CD4-positive, alpha-beta T cell treated with Interleukin-1 beta for 1 hour (primary cell): ENCODE measurements at places on chromosomes 12 and 14.

GRCh38 chr12:100826323-100826722 is 31.7 kb downstream of the ANO4 start:
- DNase-seq: no peak

DNA sequence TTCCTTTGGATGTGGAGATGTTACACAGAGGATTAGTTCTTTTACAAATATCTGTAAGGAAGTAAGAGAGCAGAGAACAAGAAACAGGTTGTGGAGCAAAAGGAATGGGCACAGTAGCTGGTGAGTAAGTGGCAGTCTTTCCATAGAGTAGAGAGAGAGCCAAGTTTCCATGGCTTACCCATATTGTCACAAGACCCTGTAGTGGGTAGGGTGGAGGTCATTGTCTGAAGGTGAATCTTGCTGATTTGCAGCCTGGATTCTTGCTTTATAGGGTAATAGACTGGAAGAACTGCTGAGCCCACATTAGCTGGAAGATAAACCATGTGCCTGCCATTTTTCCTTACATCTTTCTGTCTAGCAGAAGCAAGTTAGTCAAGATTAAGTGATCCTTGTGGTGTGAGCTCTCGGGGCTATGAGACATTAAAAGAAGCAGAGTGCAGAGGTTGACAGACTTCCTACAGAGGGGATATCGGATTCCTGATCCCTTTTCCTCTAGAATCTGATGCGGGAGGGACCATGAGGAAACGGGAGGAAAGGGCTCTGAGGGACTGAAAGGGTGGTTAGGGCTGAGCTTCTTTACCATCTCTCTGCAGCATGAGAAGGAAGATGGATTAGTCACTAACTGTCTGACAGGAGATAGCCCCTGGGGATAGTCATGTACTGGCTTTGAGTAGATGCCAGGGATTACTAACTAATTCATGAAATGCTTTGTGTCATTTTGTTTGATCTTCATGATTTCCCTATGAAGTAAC is 44.0 kb upstream of the LRTM2 start:
- no peak for DNase-seq

DNA sequence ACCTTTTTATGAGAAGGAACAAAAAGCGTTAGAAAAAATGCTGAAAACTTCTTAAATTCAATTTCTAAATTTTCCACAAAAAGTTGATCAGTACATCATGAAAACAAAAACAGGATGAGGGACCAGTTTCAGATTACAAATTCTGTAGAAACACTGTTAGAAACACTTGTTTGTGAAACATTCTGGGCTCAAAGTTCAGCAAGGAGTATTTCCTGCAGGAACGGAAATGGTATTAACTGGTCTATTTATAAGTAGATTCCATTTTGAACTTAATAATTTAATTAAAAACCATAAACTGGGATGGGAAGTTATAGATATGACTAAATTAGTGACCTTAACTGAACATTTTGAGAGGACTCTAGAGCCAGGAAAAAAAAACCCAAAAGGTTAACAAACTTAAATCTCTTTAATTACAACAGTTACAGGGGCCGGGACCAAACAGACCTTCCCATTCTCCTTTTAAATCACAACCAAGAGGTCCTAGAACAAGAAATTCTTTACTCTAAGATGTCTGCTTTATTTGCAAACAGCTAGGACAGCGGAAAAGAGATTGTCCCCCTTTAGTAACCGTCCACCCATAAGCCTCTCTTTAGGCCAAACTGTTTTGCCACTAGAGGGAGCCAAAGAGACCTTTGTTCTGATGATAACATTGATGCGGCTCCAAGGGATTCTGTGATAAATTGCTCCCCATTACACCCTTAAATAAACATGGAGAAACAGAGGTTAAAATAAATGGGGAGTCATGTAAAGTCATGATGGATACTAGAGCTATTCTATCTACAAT is 69.0 kb upstream of the RERGL start:
- DNase-seq: peak; percentile 42

GRCh38 chr14:78872837-78873236 is 702.7 kb downstream of the NRXN3 start:
- DNase-seq: no peak

DNA sequence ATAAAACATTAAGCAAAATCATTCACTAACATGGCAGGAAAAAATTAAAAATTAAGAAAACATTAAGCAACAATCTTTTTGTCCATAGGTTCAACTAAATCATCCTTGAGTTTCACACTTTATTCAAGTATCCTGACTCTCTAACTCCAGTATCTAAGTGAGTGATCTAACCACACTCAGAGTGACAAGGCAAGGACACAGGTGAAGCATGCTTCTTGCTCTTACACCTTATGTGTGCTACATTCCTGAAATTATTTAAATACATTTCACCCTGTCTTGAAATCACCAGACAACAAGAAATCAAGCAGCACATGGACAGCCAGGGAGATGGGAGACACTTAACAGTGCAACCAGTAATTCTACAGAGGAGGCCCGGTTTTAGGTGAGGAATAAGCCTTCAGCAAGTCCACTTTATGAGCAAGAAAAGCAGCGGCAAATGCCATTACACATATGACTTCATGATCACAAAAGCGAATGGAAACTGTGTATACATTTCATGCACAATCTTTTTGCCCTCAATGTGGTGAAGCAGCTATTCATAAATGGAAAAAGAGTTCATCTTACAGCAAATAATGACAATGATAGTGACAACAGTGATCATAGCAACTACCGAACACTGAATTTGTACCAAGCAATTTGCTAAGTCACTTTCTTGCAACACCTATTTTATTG is 37.4 kb downstream of the PHLDA1 start:
- no peak for DNase-seq

DNA sequence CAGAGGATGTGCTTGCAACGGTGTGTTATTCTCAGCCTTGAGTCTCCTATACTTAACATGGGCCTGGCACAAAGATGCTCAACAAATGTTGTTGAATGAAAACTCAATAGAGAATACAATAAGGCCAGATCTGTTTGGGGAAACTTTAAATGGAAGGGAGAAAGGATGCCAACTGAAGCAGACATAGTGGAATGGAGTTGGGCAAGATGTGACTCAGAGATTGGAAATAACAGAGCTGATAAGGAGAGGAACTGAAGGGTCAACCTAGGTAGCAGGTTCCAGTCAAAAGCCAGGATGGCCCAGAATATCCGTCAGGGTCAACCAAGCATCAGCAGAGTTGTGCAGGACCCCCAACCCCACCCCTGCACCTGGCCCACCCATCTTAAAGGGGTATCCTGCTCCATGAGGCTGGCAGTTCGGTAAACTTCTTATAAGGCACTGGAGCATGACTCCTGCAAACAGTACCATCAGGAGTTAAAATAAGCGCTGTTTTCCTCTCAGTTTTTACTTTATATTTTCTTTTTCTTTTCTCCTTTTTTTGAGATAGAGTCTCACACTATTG is 1.1 kb upstream of the BCDIN3D start:
- no peak for DNase-seq

- no peak for DNase-seq
Measured at GRCh38 chr12:2149091-2149490, 96.3 kb downstream of the CACNA1C start.

DNA sequence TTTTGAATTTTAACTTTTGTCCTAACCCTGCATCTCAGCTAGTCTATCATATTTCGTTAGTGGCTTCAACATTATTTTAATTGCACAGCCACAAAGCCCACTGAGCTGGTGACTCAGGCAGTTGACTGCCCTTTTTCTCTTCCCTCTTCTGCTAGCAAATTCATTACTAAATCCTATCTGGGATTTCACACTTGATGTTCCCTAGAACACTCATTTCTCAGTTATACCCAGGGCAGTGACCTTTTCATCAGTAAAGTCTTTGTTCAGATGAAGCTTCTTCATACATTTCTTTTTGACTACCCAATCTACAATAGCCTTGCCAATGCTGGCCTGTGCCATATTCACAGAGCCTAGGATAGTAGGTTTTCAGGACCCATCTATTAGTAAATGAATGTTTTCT is 107.0 kb downstream of the ATXN7L3B start:
- DNase-seq: no peak

GRCh38 chr12:20280515-20280914 is 87.8 kb upstream of the PDE3A start:
- no peak for DNase-seq

- DNase-seq: no peak
Measured at GRCh38 chr12:98721204-98721702, 76.2 kb downstream of the APAF1 start.

DNA sequence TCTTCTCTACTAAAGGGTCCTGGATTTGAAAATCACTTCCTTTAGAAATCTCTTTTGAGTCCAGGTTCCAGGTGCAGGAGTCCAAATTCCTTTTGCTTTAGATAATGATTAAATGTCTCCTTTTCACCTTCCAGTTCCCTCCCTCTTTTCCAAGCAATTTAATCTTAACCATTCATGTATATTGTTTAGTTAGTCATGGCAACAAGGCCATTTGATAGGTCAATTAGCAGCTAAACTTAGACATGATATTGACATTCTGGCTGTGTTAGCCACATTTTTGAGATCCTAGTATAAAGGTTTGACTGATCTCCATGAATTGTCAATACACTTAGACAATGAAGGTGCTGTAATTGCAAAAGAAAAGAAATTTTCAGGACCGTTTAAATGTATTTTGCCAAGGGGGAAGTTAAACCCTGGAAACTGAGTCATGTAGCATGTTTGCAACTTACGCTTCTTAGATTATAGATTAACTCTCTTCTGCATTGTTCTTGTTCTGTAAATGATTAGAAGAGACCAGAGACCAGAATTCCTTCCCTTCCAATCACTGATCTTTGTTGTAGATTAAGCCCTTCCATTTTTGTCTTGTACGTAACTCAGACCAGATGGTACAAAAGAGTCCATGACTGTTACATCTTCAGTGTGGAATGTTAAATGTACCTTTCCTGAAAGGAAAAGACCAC is 12.4 kb upstream of the C12orf75 start:
- no peak for DNase-seq

DNA sequence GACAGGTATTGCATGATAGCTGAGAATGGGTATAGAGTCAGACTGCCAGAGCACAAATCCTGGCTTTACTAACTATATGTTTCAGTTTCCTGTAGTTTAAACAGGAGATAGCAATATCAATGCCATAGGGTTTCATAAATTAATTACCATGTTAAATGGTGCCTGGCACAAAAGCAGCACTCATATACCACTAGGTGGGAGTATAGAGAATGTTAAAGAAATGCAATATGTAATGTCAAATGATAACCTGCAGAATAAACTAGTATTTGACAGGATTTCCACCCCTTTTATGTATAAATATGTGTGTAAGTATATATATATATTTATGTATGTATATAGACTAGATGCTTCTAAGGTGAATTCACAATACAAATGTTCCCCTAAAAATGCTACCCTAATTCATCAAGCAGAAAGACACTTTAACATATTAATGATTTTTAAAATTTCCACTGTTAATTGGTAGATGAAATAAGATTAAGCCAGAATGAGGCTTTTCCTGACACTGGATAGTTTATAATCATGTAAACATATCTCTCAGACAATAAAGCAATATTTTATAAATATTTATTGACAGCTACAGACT is 8.6 kb downstream of the WDR89 start:
- peak; percentile 62 for DNase-seq

DNA sequence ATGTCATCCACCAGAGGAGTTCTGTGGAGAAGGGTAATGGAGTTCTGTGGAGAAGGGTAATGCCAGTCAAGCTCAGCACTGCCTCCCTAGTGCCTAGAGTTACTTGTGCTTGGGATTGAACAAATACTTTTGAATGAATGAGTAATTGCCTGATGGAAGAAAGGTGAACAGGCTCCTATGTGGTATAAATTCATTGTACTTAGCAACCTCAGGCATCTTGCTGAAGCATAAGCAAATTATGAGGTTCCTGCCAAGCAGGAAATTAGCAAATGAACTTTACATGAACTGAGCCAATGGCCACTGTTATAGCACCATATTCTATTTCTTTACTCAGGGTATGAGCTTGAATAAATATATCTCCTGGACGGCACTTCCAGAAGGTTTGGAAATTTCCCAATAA is 1047.2 kb downstream of the SLC6A15 start:
- no peak for DNase-seq

DNA sequence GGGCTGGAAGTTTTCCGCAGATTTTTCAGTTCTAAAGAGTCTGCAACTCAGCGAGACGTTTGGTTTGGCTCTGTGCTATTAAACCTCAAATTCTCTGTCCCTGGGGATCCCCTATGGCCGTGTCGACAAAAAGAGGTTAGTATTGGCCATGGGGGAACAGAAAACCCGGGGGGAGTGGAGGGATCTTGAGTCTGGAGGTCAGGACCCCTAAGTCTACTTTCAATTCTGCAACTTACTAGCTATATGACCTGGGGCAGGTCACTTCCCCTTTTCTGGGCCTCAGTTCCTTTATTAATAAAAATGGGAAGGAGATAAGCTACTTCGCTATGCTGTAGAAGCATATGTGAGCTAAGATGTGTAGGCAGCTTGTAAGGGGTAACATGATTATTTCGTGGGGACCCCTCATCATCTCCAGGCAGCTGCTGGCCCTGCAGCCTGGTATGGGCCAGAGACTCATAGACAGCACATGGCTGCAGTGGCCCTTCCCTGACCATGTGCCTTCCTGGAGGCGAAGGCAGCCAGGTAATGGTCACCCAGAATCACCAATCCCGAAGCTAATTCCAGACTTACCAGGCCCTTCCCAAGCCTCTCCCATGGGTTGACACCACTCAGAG is 8.6 kb downstream of the ASB2 start:
- peak; percentile 60 for DNase-seq

DNA sequence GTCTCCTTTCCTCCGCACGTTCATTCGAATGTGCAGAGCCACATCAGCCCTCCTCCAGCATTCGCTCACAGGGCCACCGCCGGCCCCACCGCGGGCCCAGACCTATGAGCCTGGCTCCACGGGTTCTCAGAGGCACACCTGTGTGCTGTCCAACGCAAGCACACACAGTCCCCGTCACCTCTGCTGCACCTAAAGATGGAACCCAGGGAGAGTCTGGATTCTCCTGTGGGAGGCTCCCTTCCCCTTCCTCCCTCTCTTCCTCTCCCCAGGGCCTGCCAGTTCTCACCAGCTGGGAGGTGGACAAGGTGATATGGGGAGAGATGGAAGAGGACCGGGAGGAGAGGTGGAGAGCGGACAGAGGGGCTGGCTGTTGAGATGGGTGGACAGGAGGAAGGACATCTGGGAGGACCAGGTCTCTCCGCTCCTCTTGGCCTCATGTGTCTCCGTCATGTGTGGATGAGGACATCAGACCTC is 4.9 kb upstream of the AQP6 start:
- no peak for DNase-seq

DNA sequence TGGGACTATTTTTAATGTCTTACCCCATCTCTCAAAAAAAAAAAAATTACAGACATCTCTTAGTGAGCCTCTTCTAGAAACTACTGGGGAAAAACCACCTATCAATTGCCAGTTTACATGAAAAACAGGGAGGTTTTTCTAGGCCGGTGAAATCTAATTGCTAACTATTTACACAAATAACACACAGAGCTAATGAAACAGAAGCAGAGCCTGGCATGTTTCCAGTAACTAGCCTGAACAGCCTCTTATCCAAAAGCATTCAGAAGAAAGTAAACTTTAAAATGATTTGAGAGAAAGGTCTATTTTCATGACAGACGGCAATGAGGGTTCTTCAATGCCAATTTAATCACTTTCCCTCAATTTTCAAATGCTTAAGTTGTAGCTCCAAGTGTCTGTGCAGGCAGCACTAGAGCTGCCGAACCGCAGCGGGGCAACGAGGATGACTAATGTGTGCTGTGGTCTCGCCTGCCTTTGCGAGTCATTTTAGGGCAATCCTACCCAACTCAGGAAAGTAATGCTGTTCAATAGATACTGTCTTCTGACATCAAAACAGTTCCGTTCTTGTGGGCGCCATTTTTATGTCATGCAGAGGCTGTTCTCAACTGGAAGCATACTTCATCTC is 84.6 kb downstream of the SETD3 start:
- DNase-seq: peak; percentile 11

- DNase-seq: no peak
Measured at GRCh38 chr14:57999471-57999870, 133.6 kb upstream of the SLC35F4 start.
